ENCODE measurements at places on chromosomes 2 and 18. TPM values are rescaled to one million over a fixed set of nuclear protein-coding genes. Genes with fewer than 3 reads are reported as not detected.

Gene LNPK
- 19.5 TPM for polyA plus RNA-seq

Gene UPP2
- polyA plus RNA-seq = not detected

- DNase-seq = no peak
Observed at GRCh38 chr2:33929467-33929866, 330.4 kb upstream of the FAM98A start.

DNA sequence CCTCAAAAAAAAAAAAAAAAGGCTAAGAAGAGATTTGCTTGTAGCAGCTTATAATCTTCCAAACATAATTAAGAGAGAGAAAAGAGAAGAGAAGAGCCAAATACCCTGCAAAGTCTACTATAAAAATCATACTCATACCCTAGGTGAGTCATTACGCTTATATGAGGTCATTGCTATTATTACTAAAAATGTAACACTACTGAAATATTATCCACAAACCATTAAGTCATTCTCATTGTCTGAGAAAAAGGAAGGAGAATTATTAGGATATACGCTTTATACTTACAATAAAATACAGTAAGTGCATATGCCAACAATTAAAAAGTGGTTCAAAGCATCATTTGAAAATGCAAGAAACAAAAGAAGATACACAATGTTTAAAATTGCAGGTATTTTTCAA, 66.5 kb downstream of the COLEC12 start:
- DNase-seq = no peak

- no peak for DNase-seq
Observed at GRCh38 chr18:11671156-11671555, 17.9 kb upstream of the GNAL start.

DNA sequence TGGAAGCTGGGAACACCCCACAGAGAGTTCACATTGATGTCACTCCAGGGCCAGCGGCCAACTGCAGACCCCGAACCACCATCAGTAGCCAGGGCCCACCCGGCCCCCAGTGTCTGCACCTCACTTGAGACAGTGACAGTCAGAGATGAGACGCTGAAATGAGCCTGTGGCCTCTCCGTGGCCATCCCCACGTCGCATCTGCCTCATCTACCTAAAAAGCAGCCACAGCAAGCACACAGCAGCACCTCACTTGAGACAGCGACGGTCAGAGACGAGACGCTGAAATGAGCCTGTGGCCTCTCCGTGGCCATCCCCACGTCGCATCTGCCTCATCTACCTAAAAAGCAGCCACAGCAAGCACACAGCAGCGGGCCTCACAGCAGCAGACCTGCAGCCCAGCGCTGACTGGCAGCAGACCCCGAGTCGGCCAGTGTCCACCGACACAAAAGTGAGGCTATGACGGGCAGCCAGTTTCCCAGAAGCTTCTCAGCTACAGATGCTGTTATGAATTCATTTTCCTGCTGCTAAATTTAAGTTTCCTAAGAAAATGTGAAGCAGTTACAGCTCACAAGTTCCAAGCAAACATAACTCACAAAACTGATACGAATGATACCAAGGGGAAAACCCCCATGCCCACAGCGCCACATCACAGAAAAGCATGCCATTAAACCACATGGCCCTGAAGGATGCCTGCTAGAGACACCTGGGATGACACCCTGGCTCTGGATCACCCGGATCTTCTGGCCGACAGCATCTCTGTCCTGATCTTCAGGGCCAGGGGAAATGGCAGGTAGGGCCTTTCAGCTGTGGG, 27.7 kb downstream of the SNORC start:
- no peak for DNase-seq

Measured in naive thymus-derived CD8-positive, alpha-beta T cell (primary cell).